Right renal pelvis (tissue), 4 donors: ENCODE measurements at places on chromosomes 7 and 10. TPM values are rescaled to one million over a fixed set of nuclear protein-coding genes. Genes with fewer than 3 reads are reported as not detected.

Gene PPP1R3A
- not detected for polyA plus RNA-seq

Gene HK1
- 50.0 TPM for polyA plus RNA-seq

Gene HOXA3
- 32.6 TPM for polyA plus RNA-seq

Gene RADIL
- 2.7 TPM for polyA plus RNA-seq

Gene TNRC18
- polyA plus RNA-seq: 93.2 TPM

Gene NKX1-2
- polyA plus RNA-seq: not detected

Gene SMARCD3
- polyA plus RNA-seq: 66.0 TPM

Gene KLLN
- polyA plus RNA-seq: 1.6 TPM

Gene WEE2
- 0.21 TPM for polyA plus RNA-seq

Gene GPC2
- polyA plus RNA-seq: 8.7 TPM

Gene OPN4
- polyA plus RNA-seq: not detected

Gene PROSER2
- polyA plus RNA-seq: 6.6 TPM

Gene KCNH2
- 18.3 TPM for polyA plus RNA-seq

Gene C10orf90
- 0.97 TPM for polyA plus RNA-seq

Gene HECW1
- polyA plus RNA-seq: 6.8 TPM

Gene CELF2
- 14.5 TPM for polyA plus RNA-seq

Gene HABP2
- 0.89 TPM for polyA plus RNA-seq

Gene CALHM3
- not detected for polyA plus RNA-seq

Gene GTF2IRD2
- polyA plus RNA-seq: 28.7 TPM

Gene ADRA2A
- 2.4 TPM for polyA plus RNA-seq

Gene LIPA
- polyA plus RNA-seq: 58.5 TPM

Gene PNLIPRP3
- polyA plus RNA-seq: not detected

Gene SPDYE18
- 1.00 TPM for polyA plus RNA-seq

Gene C10orf105
- 0.14 TPM for polyA plus RNA-seq

Gene TMEM236
- polyA plus RNA-seq: 0.31 TPM

Gene SLC39A12
- not detected for polyA plus RNA-seq

Gene OPN1SW
- 1.1 TPM for polyA plus RNA-seq

Gene CALCR
- 1.1 TPM for polyA plus RNA-seq

Gene FFAR4
- polyA plus RNA-seq: not detected

Gene HMX2
- polyA plus RNA-seq: 1.7 TPM

Gene CLRN3
- polyA plus RNA-seq: 18.5 TPM

Gene GHRHR
- not detected for polyA plus RNA-seq

Gene ZNF33A
- 44.9 TPM for polyA plus RNA-seq

Gene ABCC2
- 9.5 TPM for polyA plus RNA-seq

Gene SPDYE9
- 0.29 TPM for polyA plus RNA-seq

Gene C7orf57
- polyA plus RNA-seq: 0.69 TPM

Gene MRLN
- 0.37 TPM for polyA plus RNA-seq

Gene MMP21
- 0.35 TPM for polyA plus RNA-seq

Gene SPDYE2
- polyA plus RNA-seq: 2.8 TPM

Gene FXYD4
- polyA plus RNA-seq: not detected

Gene CASD1
- 52.0 TPM for polyA plus RNA-seq

Gene DOCK4
- 22.3 TPM for polyA plus RNA-seq

Gene PMPCB
- polyA plus RNA-seq: 101 TPM

Gene CYP3A4
- 0.21 TPM for polyA plus RNA-seq

Gene AKR1E2
- 7.6 TPM for polyA plus RNA-seq

Gene SP8
- polyA plus RNA-seq: not detected

Gene SUGCT
- polyA plus RNA-seq: 12.1 TPM

Gene OR2A5
- 0.10 TPM for polyA plus RNA-seq

Gene PDK4
- 17.9 TPM for polyA plus RNA-seq

Gene NUDT13
- polyA plus RNA-seq: 5.5 TPM

Gene AQP1
- 230 TPM for polyA plus RNA-seq

Gene PRXL2A
- 117 TPM for polyA plus RNA-seq

Gene TAS2R41
- polyA plus RNA-seq: not detected

Gene PTF1A
- polyA plus RNA-seq: not detected

Gene PTPRZ1
- polyA plus RNA-seq: 3.0 TPM

Gene CYP2C8
- polyA plus RNA-seq: 4.1 TPM

Gene CRTAC1
- 22.0 TPM for polyA plus RNA-seq

Gene JAKMIP3
- 0.16 TPM for polyA plus RNA-seq

Gene LEP
- 0.49 TPM for polyA plus RNA-seq
